ENCODE measurements at places on chromosomes 3 and 15.

GRCh38 chr3:124034016-124034843, 42.3 kb upstream of the ROPN1 start:
- DNase-seq, result no peak

- DNase-seq, result no peak
Observed at GRCh38 chr3:50295553-50296431, 3.4 kb downstream of the HYAL3 start.

DNA sequence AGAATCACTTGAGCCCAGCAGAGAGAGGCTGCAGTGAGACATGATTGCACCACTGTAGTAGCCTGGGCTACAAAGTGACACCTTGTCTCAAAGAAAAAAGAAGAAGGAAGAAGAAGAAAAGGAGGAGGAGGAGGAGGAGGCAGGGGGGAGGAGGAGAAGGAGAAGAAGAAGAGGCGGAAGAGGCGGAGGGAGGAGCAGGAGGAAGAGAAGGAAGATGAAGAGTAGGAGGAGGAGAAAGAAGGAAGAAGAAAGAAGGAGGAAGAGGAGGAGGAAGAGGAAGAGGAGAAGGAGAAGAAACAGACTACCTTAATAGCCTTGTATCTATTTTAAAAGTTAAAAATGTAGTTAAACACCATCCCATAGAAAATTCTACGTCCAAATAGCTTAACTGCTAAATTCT, 19.1 kb upstream of the ARF4 start:
- no peak for DNase-seq

- no peak for DNase-seq
Observed at GRCh38 chr3:125240496-125240895, 27.9 kb upstream of the SLC12A8 start.
